ENCODE measurements at places on chromosomes 1 and 21.

DNA sequence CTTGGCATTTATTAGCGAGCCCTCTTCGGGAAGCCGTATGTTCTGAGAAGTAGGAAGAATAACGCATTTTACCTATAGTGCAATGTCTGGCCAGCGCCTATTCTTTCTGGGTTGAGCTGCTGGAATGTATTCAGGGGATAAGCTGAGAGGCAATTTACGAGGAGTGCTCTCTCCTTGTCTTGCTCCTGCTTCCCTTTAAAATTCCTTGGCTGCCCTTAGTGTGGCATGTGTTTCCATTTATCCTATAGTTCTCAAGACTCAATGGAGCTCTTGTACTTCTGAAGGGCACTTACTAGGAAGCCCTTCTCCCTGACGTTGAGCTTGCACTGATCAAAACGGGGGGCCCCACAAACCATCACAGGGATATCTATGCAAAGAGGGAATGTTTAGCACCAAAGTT, 364.6 kb downstream of the DISC1 start:
- DNase-seq, result no peak

GRCh38 chr1:39590546-39590945, 14.0 kb upstream of the PABPC4 start:
- no peak for DNase-seq

GRCh38 chr1:82778612-82779011, 977.9 kb downstream of the ADGRL2 start:
- DNase-seq, result no peak

GRCh38 chr1:210557426-210558077, 228.8 kb downstream of the HHAT start:
- no peak for DNase-seq

- no peak for DNase-seq
Observed at GRCh38 chr1:170424346-170424745, 107.6 kb upstream of the GORAB start.

DNA sequence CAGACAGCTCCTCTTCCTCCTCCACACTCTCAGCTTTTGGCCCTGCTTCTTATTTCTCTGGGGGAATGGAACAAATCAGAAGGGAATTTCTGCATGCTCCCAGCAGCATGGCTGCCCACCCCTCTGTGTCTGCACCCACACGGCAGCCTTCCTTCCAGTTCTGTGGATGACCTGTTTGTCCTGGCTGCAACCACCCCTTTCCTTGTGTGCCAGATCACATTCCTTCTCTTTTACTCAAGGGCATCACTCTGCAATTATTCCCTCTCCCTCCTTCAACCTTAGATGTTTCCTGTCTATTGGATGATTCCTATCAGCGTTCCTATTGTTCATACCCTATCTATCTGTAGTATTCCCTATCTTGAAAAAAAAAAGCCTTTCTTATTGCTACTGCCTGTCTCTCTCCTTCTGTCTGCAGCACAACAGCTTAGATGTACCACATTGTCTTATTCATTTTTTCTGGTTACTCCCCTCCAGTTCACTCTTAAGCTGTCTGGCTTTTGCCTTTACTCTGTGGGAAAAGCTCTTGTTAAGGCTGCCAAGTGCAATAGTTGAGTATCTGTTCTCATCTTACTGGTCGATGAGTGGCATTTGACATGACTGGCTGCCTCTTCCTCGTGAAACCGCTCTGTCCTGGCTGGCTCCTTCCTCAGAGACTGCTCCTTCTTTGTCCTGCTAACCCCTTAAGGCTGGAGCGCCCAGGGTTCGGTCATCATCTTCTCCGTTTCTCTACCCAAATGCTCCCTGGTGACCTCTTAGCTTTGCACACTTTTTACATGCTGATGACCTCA, 351.1 kb downstream of the CAMTA1 start:
- no peak for DNase-seq

- no peak for DNase-seq
Observed at GRCh38 chr21:25506887-25507286, 100.4 kb downstream of the MRPL39 start.

DNA sequence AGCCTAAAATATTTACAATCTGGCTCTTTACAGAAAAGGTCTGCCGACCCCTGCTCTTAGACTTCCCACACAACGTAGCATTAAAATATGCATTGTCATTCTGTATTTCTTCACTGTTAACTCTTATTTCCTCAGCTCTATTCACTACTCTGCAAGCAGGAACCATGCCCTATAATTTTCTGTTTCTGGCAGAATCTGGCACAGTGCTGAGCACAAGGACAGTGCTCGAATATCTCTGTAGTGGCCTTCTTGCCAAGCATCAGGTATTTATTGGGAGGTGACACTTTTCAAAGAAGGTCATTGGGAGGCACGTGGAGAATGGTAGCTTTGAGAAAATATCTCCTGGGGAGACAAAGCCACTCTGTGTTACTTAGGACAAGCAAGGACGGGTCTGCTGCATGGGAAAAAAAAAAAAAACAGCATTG, 77.9 kb downstream of the PSMG1 start:
- DNase-seq, result no peak
